ENCODE measurements at places on chromosomes 5 and 9.

DNA sequence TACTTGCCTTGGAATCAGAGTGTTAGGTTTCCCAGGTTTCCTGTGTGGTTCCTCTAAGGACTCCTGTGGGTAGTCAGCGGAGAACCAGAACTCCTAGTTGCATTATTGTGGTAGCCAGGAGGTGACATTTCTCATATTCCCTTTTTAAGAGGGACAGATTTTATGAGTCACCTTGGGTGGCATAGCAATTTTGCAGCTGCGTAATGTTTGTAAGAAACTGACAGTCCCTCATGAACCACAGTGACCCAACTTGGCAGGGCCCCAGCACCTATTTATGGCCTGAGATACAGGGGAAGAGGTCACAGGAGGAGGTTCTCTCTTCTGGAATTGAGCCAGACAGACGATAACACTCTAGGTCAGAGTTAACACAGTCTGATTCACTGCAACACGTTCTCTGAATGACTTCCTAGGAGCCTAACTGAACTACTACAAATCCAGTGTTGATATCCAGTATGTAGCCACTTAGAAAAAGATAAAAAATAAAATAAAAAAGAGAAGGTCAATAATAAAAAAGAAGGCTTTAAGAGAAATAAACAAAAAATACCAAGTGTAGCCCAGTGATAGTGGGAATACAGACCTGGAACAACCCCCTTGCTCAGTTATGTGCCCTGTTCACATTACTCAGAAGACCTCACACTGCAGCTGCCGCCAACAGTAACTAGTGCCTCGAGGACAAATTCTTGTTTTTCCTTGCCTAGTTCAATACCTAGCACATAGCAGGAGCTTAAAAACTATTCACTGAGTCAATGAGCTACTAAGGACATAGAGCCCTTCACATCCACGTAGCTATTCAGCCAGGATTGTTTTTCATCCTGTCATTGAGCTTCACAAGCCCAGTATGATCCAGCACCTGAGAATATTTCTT is 50.7 kb upstream of the VLDLR start:
- no peak for DNase-seq

DNA sequence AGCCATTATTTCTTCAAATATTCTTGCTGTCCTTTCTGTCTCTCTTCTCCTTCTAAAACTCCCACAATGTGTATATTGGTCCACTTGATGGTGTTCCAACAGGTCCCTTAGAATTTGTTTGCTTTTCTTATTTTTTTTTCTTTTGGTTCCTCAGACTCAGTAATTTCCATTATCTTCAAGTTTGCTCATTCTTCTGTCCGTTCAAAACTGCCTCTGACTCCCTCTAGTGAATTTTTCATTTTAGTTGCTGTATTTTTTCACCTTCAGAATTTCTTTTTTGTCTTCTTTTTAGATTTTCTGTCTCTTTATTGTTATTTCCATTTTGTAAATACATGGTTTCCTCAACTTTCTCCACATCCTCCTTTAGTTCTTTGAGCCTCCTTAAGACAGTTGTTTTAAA is 6.4 kb upstream of the SRP19 start:
- no peak for DNase-seq

- no peak for DNase-seq
Measured at GRCh38 chr5:616484-617039, 4.4 kb downstream of the CEP72 start.

DNA sequence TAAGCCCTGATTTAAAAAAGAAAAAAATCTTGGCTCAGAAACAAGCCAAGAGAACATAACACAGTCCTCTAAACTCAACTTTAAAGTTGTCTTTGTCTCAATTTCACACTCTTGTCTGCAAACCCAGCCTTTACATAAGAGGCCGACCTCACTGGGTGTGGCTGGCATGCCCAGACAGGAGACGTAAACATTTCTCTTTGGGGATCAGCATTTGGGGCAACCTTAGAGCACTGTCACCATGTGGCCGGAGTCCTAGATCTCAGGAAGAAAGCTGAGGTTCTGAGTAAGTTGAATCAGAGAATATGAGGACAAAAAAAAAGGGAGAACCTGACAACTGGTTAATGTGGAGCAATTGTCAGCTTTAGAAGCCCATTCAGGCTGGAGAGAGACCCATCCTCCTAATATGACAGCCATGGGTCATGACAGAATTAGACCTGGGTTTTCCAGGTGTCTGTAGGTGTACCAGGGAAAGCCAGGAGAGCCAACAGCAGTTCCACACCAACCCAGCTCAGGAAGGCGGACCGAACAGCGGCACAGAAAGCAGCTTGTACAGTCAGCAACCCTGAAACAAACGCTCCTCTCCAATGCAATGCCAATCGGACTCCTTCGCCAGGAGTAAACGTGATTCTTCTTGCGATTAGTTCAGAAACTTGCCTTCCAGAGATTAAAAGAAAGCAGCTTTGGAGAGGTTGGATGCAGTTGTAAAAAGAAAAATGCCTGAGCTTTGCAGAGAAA is 97.9 kb upstream of the MAP3K1 start:
- no peak for DNase-seq

DNA sequence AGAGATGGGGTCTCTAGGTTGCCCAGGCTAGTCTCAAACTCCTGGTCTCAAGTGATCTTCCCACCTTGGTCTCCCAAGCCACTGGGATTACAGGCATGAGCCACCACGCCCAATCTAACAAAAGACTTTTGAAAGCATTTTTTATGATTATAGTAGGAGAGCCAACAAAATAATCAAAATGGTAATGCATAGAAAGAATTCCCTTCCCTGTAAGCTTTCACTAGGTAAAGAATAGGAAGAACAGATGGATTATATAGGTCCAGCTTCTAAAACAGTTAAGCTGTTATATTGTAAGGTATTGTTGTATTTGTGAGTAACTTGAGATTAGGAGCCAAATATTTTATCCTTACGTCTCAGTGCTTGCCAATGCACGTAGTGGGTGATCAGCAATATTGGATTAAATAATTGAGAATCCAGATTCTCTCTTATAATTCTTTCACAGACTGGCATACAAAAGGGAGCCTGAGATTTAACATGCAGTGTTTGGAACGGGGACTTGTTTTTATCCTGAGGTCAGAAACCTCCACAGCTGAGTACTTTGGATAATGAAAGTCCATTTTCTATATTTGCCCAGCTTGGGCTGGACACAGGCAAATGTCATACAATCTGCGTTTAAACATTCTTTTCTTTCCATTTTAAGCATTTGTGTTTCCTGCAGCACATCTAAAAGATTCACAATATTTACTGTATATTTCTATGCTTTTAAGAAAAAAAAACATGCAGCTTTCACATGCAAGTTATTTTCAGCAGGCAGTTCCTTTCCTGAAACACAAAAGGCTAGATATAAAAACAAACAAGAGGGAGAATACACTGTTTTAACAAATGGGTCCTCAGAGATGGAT is 238.4 kb downstream of the ARRDC3 start:
- DNase-seq: no peak

- DNase-seq: no peak
Measured at GRCh38 chr5:165783024-165783423, 2277.6 kb downstream of the MAT2B start.

GRCh38 chr9:72200452-72200851 is 51.2 kb downstream of the GDA start:
- DNase-seq: no peak

GRCh38 chr9:71690063-71690688 is 78.1 kb downstream of the CEMIP2 start:
- DNase-seq: no peak

GRCh38 chr5:5341531-5342292 is 80.8 kb upstream of the ICE1 start:
- no peak for DNase-seq

- no peak for DNase-seq
Measured at GRCh38 chr5:83475391-83475863, 3.9 kb downstream of the VCAN start.

DNA sequence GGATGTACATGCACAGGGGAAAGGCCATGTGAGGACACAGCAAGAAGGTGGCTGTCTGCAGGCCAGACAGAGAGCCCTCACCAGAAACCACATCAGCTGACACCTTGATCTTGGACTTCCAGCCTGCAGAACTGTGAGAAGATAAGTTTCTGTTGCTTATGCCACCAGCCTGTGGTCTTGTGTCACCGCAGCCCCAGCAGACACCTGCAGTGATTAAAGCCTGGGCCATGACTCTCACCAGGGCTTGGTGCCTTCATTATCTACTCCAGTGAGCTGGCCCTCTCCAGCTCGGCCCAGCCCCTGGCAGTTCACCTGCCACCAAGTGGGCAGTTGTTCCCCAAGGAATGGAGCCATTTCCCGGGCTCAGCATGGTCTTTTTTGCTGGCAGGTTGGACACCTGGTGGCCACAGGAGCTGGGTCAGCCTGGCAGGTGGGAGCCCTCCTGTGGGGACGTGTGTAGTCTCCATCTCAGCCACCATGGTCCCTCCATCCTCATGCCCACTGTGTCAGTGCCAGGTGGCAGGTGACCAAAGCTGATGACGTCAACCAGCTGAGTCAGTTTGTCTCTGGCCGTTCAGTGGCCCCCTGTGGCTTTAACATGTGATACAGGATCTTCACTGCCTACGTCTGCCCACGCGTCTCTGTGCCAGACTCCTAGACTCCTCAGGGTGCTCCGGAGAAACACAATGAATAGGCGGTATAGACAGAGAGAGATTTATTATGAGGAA is 99.9 kb upstream of the PPP1R26 start:
- DNase-seq: no peak

- DNase-seq: no peak
Measured at GRCh38 chr9:133005957-133006356, 24.8 kb upstream of the GTF3C5 start.

DNA sequence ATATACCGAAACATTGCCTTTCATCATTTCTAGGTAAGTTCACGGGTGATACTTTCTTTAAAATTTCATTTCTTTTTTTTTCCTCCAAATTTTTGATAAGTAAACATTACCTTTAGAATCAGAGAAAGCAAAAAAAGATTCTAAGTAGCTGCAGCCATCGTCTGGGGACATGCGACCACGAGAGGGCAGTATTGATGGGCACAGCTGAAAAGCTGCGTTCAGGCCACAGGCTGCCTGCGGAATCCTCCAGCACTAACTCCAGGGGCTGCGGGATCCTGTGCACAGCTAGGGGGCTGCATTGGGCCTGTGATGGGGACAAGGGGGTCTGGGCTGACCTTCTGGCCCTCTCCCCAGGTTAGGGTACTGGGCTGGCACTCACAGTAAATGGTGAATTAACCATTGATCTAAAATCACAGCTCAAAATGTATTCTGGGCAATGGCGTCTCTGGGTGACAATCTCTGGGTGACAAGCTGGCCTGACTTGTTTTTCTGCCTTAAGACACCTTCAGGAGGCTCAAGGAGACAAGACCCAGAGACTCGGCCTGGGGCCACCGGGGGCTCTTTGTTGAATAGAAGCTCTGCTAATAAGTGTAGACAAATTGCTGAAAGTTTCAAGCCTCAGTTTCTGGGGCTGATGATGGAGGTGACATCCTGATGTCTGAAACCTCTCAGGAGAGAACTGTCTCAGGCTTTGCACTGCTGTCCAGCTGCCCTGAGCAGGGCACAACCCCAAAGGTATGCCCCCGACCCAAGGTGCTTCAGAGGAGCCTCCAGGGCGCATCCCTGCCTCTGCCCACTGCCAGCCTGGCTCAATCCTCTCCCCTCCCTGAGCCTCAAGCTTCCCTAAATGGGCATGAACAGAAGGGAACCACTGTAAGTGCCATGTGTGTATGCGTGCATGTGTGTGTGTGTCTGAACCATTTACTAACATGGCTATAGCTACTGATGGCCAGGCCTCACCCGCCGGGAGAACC is 44.3 kb upstream of the SARDH start:
- peak; percentile 38 for DNase-seq

DNA sequence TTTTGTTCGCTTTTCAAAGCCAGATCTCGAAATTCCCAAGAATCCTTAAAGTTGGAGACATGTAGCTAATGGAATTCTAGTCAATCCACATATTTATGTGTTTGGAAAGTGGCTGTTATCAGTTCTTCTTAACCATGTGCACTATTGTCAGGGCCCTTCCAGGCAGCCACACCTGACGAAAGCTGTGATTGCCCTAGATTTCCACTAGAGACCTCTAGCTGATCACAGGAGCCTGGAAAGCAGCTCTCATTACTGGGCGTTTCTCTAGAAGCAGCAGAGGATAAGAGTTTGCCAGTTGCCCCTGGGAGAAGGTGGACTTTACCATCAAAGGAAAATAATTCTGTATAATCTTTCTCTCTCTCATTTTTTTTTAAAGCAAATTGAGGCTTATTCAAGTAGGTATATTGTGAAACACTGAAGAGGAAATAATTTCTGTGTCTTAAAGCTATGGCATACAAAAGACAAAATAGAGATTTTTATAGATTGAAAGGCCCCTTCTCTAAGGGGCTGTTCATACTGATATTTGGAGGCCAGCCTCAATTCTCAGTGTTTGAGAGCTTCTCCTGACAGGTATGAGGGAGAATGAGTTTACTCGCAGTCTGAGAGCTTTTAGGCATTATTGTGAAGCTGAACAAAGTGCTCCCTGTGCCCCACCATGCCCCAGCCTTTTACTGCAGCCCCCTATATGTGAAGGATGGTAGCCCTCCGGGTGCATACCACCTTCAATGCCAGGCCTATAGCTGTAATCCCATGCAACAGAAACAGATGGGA is 405.4 kb upstream of the ACTBL2 start:
- no peak for DNase-seq

DNA sequence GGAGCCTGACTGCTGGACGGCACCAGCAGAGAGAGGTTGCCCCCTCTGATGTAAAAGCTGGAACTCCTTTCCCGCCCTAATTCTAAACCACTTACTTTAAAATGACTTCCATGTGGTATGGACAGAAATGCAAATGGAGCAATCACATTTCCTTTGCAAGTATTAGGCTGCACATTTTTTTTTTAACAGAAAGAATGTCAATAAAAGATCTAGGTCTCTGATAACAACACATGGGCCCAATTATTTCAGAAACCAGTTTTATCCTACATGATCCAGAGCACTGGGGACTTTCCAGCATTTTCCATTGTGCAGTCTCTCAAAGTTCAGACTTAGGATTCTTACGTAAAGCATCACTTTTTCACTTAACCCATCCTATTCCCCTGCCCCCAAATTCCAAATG is 203.7 kb downstream of the NXNL2 start:
- no peak for DNase-seq

DNA sequence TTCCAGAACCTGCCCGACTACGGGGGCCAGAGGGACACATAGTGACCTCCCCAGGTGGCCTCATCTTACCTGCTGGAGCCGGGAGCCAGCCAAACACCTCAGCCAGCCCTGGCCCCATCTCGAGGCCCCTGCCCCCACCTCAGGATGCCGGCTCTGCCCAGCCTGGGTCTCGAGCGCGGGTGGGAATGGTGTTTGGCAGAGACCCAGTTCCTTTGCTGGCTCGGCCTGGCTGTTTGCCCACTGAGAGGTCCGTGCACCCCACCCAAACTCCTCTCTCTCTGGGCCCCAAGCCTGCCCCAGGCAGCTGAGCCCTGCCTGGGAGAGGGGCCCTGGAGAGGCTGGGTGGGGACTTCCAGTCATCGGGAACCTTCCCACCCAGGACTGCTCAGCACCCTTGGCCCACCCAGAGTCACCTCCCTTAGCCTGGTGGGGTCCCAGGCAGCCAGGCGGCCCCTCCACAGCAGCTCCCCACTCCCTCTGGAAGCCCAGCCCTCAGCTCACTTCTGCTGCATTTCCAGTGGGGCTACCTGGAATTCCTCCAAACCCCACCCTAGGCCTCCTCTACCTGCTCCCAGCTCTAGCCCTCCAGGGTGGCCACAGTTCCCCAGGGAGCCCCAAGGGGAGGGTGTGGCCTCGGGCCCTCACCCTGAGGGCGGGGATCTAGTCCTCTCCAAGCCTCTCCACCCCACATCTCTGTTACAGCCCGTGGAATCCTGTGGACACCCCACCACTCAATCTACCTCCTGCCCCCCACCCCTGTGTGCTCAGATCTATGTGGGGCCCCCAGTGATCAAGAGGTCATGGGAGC is 42.4 kb upstream of the UBAC1 start:
- DNase-seq: no peak
